NCI-H1930 (cell line): ENCODE measurements at places on chromosomes 5 and 9.

DNA sequence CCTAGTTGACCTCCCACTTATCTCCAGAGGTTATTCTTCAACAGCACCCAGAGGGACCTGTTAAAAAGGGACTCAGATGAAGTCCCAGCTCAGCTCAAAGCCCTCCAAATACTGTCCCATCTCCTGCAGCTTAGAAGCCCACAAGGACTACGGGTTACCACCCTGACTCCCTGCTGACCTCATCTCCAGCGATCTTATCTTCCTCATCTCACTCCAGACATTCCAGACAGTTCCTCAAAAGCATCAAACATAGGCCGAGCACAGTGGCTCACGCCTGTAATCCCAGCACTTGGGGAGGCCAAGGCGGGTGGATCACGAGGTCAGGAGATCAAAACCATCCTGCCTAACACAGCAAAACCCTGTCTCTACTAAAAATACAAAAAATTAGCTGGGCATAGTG lies 263.8 kb upstream of the TLE4 start:
- DNase-seq: no peak

GRCh38 chr9:81822301-81822865 lies 105.8 kb upstream of the SPATA31D4 start:
- DNase-seq: no peak

- DNase-seq: no peak
Observed at GRCh38 chr5:82735160-82735789, 341.9 kb downstream of the TMEM167A start.

DNA sequence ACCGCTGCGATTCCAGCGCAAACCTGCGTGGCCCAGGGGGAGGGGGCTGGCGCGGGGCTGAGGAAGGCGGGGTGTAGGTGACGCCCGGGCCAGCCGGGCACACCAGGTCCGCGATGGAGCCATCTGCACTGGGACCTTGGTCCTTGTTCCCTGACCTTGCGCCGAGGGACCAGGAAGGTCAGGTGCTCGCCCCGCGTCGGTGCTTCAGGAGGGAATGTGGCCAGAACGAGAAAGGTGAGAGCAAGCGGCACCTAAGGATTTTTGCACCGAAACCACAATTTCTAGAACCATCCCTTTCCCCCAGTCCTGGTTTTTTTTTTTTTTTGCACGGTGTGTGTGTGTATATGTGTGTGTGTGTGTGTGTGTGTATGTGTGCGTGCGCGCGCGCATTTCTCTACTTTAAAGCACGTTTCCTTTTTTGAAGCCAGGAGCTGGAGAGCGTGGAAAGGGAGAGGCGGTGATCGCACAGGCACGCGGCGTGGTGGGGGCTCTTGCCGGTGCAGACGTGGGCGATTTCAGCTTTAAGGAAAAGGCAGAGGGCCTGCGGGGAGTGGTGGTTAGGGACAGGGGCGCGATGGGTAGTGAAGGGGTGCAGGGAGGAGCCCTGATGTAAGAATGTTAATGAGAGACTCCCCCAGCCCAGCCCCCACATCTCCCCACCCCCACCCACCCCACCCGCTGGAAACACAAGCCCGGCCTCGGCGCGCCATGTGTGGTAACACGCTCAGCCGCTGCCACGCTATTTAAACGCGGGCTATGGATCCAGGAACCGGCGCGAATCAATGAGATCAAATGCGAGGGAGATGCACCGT lies at the start of gene NPR3:
TSS of gene NPR3 (plus strand) at position 772 of the 812 bp plus-strand sequence. CDS start 456 bp downstream, outside the sequence.
- no peak for DNase-seq

GRCh38 chr9:87157366-87158031 lies 210.2 kb upstream of the GAS1 start:
- no peak for DNase-seq

DNA sequence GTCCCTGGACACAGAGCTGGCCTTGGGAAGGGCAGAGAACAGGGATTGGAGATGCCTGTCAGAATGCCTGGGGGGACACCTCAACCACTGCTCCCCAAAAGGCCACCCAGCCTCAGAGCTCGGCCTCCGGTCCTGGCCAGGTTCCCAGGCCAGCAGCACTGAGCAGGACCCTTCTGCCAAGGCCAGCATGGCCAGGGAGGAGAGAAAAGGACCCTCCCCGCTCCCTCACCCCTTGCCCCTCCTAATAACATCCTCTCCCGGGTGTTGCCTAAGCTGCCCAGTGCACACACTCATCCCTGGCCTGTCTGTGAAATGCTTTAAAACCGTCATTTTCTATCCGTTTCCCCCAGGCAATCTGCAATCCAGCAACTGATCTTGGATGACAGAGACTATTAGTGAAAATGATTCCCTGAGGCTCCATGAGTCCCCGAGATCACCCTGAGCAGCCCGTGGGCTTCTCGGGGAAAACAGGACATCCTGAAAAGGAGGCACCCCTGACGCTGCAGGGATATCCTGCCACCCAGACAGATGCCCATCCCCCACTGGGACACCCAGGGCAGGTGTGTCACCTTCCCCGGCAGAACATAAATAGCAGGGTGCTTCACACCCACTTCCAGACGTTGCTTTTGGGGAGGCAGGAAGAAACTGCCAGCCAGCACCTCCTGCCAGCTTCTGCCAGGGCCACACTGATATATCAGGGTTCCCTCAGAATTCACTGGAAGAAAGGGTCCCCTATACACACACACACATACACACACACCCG lies 75.3 kb downstream of the ADAMTS2 start:
- DNase-seq: no peak

GRCh38 chr5:135397084-135397483 lies 1.9 kb downstream of the MACROH2A1 start:
- no peak for DNase-seq

DNA sequence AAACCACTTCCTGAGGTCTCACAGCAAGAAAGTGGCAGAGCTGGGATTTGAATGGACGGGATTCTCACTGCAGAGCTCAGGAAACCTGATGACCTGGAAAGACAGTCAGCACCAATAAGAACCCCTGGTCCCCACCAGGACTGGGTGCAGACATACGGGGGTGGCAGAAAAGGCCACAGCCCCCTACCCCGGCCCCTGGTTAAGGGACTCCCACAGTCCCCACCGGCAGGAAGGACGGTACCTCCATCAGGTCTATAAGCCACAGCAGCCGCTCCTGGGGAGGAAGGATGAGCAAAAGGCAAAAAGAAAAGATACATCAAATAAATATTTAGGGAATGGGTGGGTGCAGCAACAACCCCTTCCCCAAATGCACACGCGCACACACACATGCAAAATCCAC lies 32.0 kb upstream of the AKNA start:
- DNase-seq: no peak

DNA sequence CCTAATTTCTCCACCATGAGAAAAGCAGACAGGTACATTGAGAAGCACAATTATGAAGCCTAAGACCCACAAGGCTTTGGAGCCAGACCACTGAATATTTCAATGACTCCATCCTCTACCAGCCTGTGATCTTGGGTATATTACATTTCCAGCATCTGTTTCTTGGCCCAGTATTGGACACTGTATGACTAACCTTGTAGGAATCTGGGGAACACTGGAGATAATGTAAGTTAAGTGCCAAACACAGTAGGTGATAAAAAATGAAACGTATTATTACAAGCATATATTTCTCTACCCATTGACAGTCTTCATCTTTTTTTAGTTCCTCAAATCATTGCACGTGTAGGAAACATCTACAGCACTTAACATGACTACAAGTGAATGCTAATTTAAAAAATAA lies 28.6 kb upstream of the FEM1C start:
- no peak for DNase-seq

GRCh38 chr9:117403403-117403811 lies 11.4 kb downstream of the ASTN2 start:
- no peak for DNase-seq

GRCh38 chr5:56757077-56757476 lies 58.3 kb upstream of the MAP3K1 start:
- DNase-seq: no peak

DNA sequence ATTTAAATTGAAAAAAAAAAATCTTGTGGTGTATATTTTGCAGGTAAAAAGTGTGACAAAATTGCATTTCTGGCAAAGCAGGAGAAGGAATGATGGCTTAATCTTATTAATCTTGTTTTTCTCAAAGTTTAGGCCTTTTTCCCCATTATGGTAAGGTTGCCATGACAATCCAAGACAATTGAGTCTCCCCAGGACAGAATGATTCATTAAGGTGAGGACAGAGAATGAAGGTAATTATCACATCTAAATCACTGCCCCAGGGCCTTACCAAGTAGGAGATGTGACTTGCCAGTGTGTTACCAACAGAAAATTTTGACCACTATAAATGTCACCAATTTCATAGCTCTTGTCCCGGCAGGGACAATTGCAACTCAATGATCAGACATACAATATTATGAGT lies 439.2 kb downstream of the DNAH5 start:
- DNase-seq: no peak

GRCh38 chr9:8622222-8622802 lies 822.7 kb upstream of the DMAC1 start:
- no peak for DNase-seq

DNA sequence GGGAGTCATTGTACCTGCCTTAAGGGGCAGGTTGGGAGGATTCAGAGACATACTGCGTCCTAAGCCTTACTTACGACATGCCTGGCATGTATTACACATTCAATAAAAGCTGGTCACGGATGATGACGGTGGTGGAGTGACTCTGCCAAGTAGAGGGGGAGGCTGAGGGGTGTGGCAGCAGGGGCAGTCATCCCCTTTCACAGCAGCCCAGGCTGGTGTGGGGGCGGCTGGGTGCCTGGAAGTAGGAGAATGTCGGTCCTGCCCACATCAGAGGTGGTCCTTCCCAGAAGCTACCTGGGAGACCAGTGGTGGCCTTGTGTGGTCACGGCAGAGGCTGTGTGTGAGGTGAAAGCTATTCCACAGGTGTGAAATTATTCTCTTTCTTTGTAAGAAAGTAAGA lies 8.9 kb downstream of the ZBTB34 start:
- DNase-seq: no peak

- no peak for DNase-seq
Observed at GRCh38 chr5:10337986-10338385, 15.5 kb upstream of the MARCHF6 start.

DNA sequence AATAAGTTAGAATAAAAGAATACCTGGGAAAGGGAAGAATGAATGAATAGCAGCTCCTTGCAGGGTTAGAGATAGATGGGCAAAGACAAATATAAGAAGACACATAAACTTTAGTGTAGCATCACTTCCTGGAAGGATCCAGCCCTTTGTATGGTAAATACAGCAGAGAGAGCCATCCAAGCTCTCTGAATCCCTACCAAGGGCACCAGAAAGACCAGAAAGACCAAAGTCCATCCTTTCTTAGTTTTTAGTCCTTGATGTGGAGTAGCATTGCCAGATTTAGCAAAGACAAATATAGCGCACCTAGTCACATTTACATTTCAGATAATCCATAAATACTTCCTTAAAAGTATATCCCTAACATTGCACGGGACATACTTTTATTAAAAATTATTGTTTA lies 56.1 kb upstream of the C9orf72 start:
- DNase-seq: no peak

DNA sequence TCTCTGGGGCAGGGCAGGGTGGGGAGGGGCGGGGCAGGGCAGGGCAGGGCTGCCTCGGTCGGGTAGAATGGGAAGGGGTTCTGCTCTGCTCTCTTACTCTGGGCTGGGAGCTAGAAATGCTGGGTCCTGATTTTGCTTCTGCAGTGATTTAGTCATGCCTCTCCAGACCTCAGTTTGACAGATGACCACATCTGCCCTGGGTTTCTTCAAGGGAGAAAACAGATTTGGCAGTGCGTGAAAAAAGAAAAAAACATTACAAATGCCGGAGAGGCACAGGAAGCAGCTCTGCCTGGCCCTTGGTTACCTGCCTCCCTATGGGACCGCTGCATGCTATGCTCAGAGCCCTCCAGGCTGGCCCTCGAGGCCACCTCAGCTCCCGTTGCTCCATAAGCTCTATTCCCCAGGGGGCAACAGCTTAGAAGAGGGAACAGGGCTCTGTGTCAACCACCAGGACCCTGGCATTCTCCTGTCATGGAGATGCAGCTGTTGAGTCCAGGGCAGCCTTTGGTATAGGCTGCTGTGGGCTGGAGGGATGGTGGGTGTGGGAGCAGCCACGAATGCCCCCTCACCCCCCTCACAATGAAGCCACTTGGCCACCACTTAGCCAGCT lies 53.2 kb upstream of the UBTD2 start:
- no peak for DNase-seq

DNA sequence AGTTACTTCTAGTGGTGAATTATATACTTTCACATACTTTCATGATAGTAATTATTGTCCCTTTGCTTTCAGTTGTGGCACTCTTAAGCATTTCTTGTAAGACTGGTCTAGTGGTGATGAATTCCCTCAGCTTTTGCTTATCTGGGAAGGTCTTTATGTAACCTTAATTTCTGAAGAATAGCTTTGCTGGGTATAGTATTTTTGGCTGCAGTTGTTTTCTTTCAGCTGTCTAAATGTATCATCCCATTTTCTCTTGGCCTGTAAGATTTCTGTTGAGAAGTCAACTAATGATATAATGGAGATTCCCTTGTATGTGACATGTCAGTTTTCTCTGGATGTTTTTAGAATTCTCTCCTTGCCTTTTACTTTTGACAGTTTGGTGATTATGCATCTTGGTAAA lies 41.0 kb downstream of the TMEM38B start:
- no peak for DNase-seq

GRCh38 chr9:82302968-82303655 lies 314.5 kb downstream of the SPATA31D1 start:
- DNase-seq: no peak

GRCh38 chr5:53871050-53871449 lies 310.6 kb downstream of the NDUFS4 start:
- DNase-seq: no peak

DNA sequence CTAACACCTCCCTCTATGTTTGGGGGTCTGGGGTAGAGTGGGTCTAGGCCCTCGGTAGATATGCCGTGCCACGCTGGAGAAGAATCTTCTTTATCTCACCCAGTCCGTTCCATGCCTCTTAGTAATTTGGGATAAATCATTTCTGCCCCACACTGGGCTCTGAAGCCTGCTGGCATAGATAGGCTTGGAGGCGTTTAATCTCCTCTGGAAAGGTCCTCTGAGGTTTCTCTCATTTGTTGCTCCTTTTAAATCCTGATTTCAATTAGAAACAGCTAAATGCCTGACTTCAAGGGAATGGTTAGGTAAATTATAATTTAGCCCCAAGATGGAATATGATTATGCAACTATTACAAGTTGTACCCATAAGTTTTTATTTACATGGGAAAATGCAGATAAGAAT lies 57.8 kb upstream of the AKNA start:
- no peak for DNase-seq

DNA sequence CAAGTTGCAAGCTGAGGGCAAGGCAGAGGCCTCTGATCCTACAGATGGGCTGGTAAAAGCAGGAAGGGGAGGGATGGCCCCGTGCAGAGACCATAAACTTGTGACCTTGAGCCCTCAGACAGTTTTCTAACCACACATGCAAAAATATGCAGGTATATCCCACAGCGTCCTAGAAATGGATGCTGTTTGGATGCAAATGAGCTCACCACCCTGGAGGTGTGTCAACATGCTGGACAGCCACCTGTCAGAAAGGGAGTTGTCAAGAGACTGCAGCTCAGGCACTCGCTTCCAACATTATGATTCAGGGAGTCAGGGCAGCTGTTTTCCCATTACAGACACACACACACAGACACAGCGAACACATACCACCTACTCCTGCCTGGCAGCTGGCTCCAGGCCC lies 97.3 kb upstream of the PANK3 start:
- DNase-seq: no peak
